ENCODE measurements at places on chromosomes 4 and X. TPM values are rescaled to one million over a fixed set of nuclear protein-coding genes. Genes with fewer than 3 reads are reported as not detected.

Gene LONRF3
- total RNA-seq = 0.93 TPM

DNA sequence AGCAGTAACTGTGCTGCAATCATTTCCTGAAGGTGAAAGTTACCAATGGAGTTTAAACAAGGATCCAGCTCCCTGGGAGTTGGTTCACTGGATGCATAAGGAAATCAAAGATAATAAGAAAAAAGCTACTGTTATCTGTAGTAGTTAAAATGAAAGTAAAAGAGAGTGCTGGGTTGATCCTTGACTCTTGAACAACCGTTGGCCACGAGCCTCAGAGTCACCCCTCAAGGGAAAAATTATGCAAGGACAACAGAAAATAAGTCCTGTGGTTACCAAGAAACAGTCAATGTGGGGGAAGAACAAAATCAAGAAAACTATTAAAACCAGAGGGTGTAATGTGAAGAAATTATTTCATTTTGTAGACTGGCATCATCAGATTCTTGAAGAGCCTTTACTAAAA is 49.7 kb upstream of the DDIT4L start:
- H3K27me3 ChIP-seq = no peaks in the 10 kb centered on the region
- H3K27ac ChIP-seq = no peak overlapping the region
- DNase-seq = peak; percentile 15
- H3K36me3 ChIP-seq = no peaks in the 10 kb centered on the region

- DNase-seq = no peak
- peaks cover 14% of the 10 kb centered on the region for H3K36me3 ChIP-seq
- H3K4me1 ChIP-seq = peaks cover 56% of the 10 kb centered on the region
- no peaks in the 10 kb centered on the region for H3K27me3 ChIP-seq
- H3K27ac ChIP-seq = peak overlapping the region; percentile 53
- no peak overlapping the region for H3K4me3 ChIP-seq
Measured at GRCh38 chr4:147996859-147997258, 265.0 kb downstream of the ARHGAP10 start.

GRCh38 chr4:112280386-112281056 is 5.2 kb downstream of the TIFA start:
- H3K36me3 ChIP-seq = peaks cover 3% of the 10 kb centered on the region
- no peak overlapping the region for H3K4me3 ChIP-seq
- peak overlapping the region; percentile 85 for H3K27ac ChIP-seq
- peaks cover 62% of the 10 kb centered on the region for H3K4me1 ChIP-seq

DNA sequence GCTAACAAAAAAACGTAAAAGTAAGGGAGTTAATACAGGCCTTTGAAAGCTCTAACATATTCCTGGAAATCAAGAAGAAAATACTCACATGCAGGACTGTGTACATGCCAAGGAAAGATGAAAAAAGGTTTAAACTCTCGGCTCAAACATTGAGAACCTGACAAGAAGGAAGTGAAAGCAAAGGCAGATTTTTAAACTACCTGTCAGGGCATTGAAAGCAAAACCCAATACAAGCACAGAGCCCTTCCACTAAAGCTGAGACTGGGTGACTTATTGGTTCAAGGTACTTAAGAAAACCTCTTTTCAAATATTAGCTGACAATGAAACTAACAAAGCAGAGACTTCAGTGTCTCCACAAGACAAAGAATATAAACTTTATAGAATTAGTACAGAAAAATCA is 313.0 kb upstream of the GRID2 start:
- H3K36me3 ChIP-seq = no peaks in the 10 kb centered on the region
- H3K4me3 ChIP-seq = no peak overlapping the region
- no peaks in the 10 kb centered on the region for H3K4me1 ChIP-seq
- H3K27me3 ChIP-seq = no peaks in the 10 kb centered on the region
- H3K27ac ChIP-seq = no peak overlapping the region

DNA sequence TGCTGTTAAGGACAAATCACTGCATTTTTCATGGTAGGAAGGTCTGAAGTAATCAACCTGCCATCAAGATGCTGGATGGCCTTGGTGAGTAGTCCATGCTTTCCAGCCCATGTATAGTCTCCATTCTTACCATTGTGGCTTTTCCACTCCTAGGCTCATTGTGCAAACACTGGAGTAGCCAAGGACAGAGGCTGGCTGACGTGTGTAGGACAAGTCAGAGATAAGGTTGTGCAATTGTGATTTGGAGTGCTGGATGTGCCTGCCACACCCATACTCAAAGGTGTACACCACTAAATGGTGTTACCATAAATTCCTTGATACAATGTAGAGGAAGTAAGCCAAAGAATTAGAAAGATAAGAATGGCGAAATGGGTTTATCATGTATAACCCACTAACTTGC is 26.3 kb upstream of the RADX start:
- H3K4me1 ChIP-seq = no peaks in the 10 kb centered on the region
- no peak for DNase-seq
- no peaks in the 10 kb centered on the region for H3K27me3 ChIP-seq
- H3K4me3 ChIP-seq = no peak overlapping the region
- H3K27ac ChIP-seq = no peak overlapping the region
- H3K36me3 ChIP-seq = no peaks in the 10 kb centered on the region

- H3K36me3 ChIP-seq = peaks cover 5% of the 10 kb centered on the region
- peak; percentile 85 for DNase-seq
- H3K4me1 ChIP-seq = peaks cover 62% of the 10 kb centered on the region
- peak overlapping the region; percentile 93 for H3K4me3 ChIP-seq
- H3K27me3 ChIP-seq = no peaks in the 10 kb centered on the region
Measured at GRCh38 chr4:15002659-15003400, 549 bp downstream of the CPEB2 start.

GRCh38 chr4:113645771-113646441 is 115.6 kb downstream of the CAMK2D start:
- peak overlapping the region; percentile 88 for H3K27ac ChIP-seq
- no peaks in the 10 kb centered on the region for H3K36me3 ChIP-seq
- no peak for DNase-seq

DNA sequence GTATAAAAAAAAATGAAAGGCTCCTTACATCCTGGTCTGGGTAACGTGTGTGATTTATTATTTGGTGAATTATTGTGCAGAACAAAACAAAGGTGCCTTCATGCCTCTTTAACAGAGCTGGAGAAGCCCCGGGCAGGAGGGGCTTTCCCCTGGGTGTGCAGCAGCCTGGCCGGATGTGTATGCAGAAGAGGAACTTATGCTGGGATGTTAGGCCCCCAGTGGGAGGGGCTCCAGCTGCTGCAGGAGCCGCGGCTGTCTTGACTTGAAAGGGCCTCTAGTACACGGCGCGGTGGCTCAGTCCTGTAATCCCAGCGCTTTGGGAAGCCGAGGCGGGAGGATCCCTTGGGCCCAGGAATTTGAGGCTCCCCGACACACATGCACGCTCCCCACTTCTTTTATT is 16.0 kb downstream of the CCNQ start:
- no peaks in the 10 kb centered on the region for H3K27me3 ChIP-seq
- H3K4me1 ChIP-seq = no peaks in the 10 kb centered on the region
- H3K36me3 ChIP-seq = peaks cover 13% of the 10 kb centered on the region
- no peak overlapping the region for H3K27ac ChIP-seq
- H3K4me3 ChIP-seq = no peak overlapping the region

DNA sequence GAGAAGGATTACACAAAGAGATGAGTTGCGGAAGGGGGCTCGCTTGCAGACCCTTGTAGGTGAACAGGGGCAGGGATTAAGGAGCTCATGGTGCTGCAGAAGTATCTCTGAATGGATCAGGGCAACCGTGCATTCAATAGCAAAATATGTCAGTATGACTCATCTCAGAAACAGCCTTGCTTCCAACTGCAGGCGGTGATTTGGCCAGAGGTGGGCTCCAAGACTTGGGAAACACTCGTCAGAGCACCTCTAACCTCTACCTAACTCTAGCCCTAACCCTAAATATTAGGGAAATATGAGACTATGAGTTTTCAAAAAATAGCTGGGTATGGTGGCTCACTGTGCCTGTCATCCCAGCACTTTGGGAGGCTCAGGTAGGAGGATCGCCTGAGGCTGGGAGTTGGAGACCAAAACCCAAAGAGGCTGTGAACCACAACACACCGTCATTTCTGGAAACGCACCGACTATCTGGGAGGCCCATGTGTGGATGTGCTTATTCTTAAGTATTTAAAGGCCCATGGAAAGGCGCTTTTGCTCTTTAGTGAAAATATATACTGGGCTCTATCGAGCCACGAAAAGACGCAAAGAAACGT is 102.6 kb downstream of the DHRSX start:
- no peak for DNase-seq
- no peak overlapping the region for H3K27ac ChIP-seq
- no peaks in the 10 kb centered on the region for H3K27me3 ChIP-seq

Gene FDCSP
- not detected for total RNA-seq

DNA sequence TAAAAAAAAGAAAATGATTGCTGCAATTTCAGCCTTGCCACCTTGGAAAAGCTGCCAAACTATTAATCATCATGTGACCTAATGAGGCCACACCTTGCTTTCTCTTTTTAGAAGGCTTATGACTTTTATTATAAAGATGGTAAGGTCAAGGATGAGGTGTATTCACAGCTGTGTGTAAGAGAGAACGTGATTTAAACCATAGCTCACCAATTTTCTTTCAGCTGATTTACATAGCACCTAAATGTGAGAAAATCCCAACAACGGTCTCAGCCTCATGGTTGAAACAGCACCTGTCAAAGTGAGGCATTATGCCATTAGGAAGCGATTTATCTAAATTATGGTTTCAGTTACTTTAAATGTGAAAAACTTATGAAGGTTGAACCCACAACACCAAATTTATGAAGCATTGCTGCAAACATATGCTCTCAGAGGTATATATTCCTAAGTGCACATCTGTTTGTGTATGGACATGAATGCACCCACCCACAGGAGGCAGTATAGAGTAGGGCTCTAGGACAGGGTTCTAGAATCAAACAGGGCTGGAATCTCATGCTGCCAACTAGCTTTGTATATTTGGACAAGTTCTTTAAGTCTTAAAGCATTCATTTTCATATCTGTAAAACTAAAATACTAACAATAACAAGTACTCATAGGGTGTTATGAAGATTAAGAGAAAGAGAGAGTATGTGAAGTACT is 40.7 kb downstream of the ANXA3 start:
- peaks cover 52% of the 10 kb centered on the region for H3K4me1 ChIP-seq
- H3K4me3 ChIP-seq = no peak overlapping the region
- H3K27me3 ChIP-seq = no peaks in the 10 kb centered on the region
- H3K36me3 ChIP-seq = peaks cover 22% of the 10 kb centered on the region
- DNase-seq = no peak

All from left ventricle myocardium inferior (tissue), 1 donor.